ENCODE measurements at places on chromosomes 6 and 20.

GRCh38 chr6:22570185-22570551 lies 802 bp downstream of the HDGFL1 start:
- no peak for DNase-seq

- no peak for DNase-seq
These were observed 196.9 kb downstream of the FOXA2 start for GRCh38 chr20:22387452-22387851.

GRCh38 chr6:39614393-39614950 lies 110.7 kb downstream of the KIF6 start:
- DNase-seq = no peak

- DNase-seq = no peak
These were observed 34.1 kb upstream of the PRL start for GRCh38 chr6:22330941-22331340.
